Hepatocyte (in vitro differentiated cells): ENCODE measurements at places on chromosomes 13 and 19. TPM values are rescaled to one million over a fixed set of nuclear protein-coding genes. Genes with fewer than 3 reads are reported as not detected.

DNA sequence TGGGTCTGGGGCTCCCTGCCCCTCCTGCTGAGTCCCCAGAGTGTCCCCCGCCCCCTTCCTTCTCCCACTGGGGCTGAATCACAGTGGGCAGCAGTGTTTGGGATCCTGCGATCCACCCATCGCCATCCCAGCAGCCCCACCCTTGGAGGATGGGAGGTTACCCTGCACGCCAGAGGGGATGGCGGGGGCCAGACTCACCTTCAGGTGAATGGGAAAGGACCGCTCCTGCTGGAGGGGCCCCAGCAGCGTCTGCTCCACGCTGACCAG is 569 bp downstream of the DLEU7 start:
- no peak for DNase-seq

DNA sequence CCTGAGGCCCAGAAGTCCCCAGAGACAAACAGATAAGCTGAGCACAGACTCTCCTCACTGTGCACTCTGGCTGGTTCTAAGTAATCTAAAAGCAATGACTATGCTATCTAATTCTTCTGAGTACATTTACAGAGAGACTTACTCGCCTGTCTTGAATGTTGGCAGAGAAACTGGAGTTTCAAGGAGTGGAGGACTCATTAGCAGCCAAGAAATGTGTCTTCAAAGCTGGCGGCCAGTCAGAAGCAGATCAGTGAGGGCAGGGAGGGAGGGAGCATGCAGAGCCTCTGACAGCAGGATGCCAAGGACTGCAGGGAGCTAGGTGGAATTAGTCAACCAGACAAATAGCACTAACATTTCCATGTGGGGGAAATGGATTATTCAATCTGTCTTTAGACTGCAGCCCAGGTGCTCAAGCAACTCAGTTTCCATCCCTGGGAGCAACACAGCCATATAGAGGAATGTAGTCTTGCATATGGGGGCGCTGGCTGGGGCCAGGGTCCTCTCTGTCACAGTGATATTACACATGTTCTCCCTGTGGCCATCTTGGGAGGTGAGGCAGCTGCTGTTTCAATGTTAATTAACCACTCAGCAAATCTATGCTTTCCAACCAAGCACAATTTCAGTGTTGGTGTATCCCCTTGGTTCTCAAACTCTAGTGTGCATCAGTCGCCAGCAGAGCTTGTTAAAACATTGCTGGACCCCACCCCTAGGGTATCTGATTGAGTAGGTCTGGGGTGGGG is 97.9 kb downstream of the CCNA1 start:
- no peak for DNase-seq

The LGI4 gene
- 5.2 and 8.8 TPM in 2 replicates for polyA plus RNA-seq

GRCh38 chr19:7706188-7706954 is 4.4 kb upstream of the FCER2 start:
- no peak for DNase-seq

- no peak for DNase-seq
Measured at GRCh38 chr19:4969292-4969771, 419 bp downstream of the KDM4B start.

GRCh38 chr19:41957838-41958366 is 1.2 kb downstream of the RABAC1 start:
- DNase-seq: peak; percentile 93

- no peak for DNase-seq
Measured at GRCh38 chr13:27967736-27968315, 1.3 kb downstream of the CDX2 start.

The ZAR1L gene
- not detected in 2 replicates for polyA plus RNA-seq

The TUBGCP3 gene
- 9.3 and 11.1 TPM in 2 replicates for polyA plus RNA-seq

DNA sequence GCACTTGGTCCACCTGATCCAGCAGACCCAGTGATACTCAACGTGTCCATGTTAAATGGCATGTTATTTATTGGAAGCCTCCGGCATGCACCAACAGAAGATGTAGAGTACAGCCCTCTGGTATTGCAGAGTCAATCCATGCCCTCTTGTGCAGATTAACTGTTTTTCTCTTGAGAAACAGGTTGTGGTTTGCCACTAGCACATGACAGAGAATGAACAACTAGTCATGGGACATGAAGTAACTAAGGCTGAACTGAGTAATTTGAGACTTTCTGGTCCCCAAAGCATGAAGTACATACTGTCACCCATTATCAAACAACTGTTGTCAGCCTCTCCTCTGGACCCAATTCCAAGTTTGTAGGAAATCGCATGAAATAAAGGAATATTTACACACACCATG is 3.2 kb downstream of the ZNF562 start:
- DNase-seq: no peak

The COX6B1 gene
- polyA plus RNA-seq: 635 and 692 TPM in 2 replicates

The ADAMTS10 gene
- polyA plus RNA-seq: 15.8 and 28.5 TPM in 2 replicates

The SKA3 gene
- 3.1 and 5.6 TPM in 2 replicates for polyA plus RNA-seq

The SRRM5 gene
- polyA plus RNA-seq: 0.24 and 0.79 TPM in 2 replicates

The NEK5 gene
- polyA plus RNA-seq: 1.2 and 1.3 TPM in 2 replicates

The KLHL26 gene
- 3.9 and 7.6 TPM in 2 replicates for polyA plus RNA-seq

The LRG1 gene
- 9.8 and 11.4 TPM in 2 replicates for polyA plus RNA-seq

The NDUFA3 gene
- polyA plus RNA-seq: 247 and 285 TPM in 2 replicates

The ANKLE1 gene
- polyA plus RNA-seq: 0.29 and 0.58 TPM in 2 replicates

DNA sequence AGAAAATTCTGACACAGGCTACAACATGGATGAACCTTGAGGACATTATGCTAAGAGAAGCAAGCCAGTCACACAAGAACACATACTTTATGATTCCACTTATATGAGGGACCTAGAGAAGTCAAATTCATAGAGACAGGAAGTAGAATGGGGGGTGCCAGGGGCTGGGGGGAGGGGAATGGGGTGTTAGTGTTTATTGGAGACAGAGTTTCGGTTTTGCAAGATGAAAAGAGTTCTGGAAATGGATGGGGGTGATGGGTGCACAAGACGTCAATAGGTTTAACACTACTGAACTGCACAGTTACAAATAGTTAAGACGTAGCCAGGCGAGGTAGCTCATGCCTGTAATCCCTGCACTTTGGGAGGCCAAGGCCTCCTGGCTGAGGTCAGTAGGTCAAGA is 3.5 kb upstream of the ZNF787 start:
- DNase-seq: no peak

The RYR1 gene
- 0.21 and 0.39 TPM in 2 replicates for polyA plus RNA-seq

- no peak for DNase-seq
Measured at GRCh38 chr19:39379865-39380396, 11.0 kb downstream of the PAF1 start.

DNA sequence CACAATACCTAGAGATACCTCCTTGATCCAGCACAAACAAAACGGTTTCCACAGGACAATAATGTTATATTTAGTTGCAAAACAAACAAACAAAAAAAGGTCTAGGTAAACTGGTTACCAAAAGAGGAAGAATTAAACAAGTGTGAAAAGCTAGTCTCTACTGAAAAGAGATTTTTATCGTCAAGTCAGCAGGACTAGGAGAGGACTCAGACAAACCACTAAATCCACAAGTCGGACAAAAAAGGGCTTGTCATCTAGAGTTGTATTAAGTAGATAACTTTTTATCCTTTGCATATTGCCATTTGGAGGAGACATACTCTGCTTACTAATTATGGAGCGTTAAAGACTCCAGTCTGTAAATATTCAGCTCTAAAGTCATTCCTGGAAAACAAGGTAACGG is 9.9 kb upstream of the KPNA3 start:
- DNase-seq: no peak

GRCh38 chr19:17293605-17294004 is 9.6 kb downstream of the ABHD8 start:
- no peak for DNase-seq

DNA sequence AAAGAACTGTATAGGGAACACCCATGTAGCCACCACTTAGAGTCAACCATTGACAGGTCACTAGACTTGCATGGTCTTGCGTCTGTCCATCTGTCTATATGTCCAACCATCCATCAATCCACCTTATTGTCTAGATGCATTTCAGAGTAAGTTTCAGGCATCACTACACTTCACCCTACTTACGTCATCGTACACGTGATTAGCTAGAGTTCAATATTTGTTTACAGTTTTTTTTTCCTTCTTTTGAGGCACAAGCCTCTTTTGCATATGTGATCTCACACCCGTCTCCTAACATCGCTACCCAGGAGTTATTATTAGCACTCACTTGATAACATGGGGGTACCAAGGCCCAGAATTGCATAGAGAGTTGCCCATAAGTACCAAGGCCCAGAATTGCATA is 6.9 kb downstream of the CACNG7 start:
- no peak for DNase-seq
